ENCODE measurements at places on chromosomes 2 and 18. TPM values are rescaled to one million over a fixed set of nuclear protein-coding genes. Genes with fewer than 3 reads are reported as not detected.

AQP4 gene
- not detected for total RNA-seq

DHRS9 gene
- total RNA-seq, result not detected

PAX8 gene
- total RNA-seq, result 1.5 TPM

TXNL4A gene
- total RNA-seq, result 62.2 TPM

ANKRD30BL gene
- total RNA-seq, result 0.16 TPM

LINC00305 gene
- total RNA-seq, result not detected

WNT10A gene
- total RNA-seq, result not detected

RPS27A gene
- total RNA-seq, result 1,779 TPM

MARCHF4 gene
- 0.57 TPM for total RNA-seq

TANC1 gene
- total RNA-seq, result 11.9 TPM

DSEL gene
- 108 TPM for total RNA-seq

CYP27A1 gene
- 10.5 TPM for total RNA-seq

KIF1A gene
- total RNA-seq, result under 0.01 TPM

REG3A gene
- total RNA-seq, result not detected

LRP1B gene
- 0.36 TPM for total RNA-seq

REG3G gene
- total RNA-seq, result not detected

OR6B2 gene
- total RNA-seq, result not detected

PIKFYVE gene
- 39.2 TPM for total RNA-seq

DYSF gene
- 1.2 TPM for total RNA-seq

PLGLB2 gene
- not detected for total RNA-seq

Data from fibroblast of the aortic adventitia (primary cell).